Kidney (tissue), 22 donors: ENCODE measurements at places on chromosomes 7 and 10. TPM values are rescaled to one million over a fixed set of nuclear protein-coding genes. Genes with fewer than 3 reads are reported as not detected.
A peak's percentile ranks its signal among the peaks of the same experiment; 100 is the strongest.

DNA sequence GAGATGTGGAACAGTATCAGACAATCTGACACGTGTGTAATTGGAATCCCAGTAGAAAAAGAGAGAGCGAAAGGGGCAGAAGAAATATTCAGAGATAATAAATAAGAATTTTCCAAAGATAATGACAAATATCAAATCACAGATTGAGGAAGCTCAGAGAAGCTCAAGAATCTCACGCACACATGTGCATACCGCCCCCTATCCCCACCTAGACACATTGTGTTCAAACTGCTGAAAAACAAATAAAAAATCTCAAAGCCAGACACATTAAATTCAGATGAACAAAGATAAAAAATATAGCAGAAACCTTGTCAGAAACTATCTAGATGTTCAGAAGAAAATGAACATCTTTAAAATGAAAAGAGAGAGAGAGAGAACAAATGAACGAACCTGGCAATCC lies 17.2 kb downstream of the SFR1 start:
- no peak for DNase-seq
- H3K27me3 ChIP-seq, result no peaks in the 10 kb centered on the region
- H3K36me3 ChIP-seq, result no peaks in the 10 kb centered on the region
- no peak overlapping the region for H3K27ac ChIP-seq
- H3K4me1 ChIP-seq, result no peaks in the 10 kb centered on the region

GRCh38 chr10:103720964-103721335 lies 134.4 kb downstream of the SH3PXD2A start:
- no peak overlapping the region for H3K4me3 ChIP-seq
- H3K4me1 ChIP-seq, result no peaks in the 10 kb centered on the region
- H3K36me3 ChIP-seq, result no peaks in the 10 kb centered on the region
- no peaks in the 10 kb centered on the region for H3K27me3 ChIP-seq
- no peak for DNase-seq
- H3K27ac ChIP-seq, result no peak overlapping the region

GRCh38 chr10:124688889-124689670 lies 55.1 kb downstream of the FAM53B start:
- no peak for DNase-seq
- peaks cover 6% of the 10 kb centered on the region for H3K36me3 ChIP-seq
- peaks cover 4% of the 10 kb centered on the region for H3K4me1 ChIP-seq
- H3K27ac ChIP-seq, result peak overlapping the region; percentile 73
- H3K4me3 ChIP-seq, result no peak overlapping the region

The AQP1 gene
- total RNA-seq, result 291 TPM

DNA sequence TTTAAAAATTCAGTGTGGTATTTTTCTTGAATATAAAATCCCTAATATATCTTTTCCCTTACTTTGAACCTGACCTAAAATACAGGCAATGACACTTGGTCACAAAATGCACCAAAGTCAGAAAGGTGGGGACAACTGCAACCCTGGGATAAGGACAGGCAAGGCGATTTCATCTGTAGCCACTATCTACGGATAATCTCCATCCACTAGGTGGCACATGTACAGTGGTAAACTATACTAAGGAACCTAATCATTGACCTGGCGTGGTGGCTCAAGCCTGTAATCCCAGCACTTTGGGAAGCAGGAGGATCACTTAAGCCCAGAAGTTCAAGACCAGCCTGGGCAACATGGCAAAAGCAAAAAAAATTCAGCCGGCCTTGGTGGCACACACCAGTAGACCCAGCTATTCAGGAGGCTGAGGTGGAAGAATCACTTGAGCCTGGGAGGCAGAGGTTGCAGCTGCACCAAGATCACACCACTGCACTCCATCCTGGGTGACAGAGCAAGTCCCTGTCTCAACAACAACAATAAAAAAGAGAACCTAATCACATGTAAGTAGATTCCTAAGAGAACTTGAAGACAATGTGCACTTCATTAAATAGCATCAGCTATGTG lies 98.9 kb downstream of the KMT2C start:
- H3K27ac ChIP-seq, result no peak overlapping the region
- H3K4me3 ChIP-seq, result no peak overlapping the region
- no peaks in the 10 kb centered on the region for H3K4me1 ChIP-seq
- no peaks in the 10 kb centered on the region for H3K36me3 ChIP-seq

DNA sequence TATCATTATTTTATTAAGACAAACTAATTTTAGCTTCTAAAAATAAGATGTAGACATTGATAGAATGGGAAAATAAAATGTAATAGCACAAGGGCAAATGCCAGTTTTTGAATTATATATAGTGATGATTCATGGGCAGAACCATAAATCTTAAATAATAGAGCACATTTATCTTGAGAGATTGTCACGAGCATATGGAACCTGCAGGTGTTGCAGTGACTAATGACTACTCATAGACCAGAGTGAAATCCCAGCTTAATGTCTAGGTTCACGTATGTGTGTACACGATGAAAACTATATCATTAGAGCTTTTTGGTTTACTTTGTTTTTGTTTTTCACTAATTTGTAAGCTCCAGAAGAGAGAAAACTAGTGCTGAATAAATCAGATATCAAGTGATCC lies 150.2 kb upstream of the CACNA2D1 start:
- H3K36me3 ChIP-seq, result no peaks in the 10 kb centered on the region
- no peaks in the 10 kb centered on the region for H3K4me1 ChIP-seq
- no peaks in the 10 kb centered on the region for H3K27me3 ChIP-seq
- H3K27ac ChIP-seq, result no peak overlapping the region
- H3K4me3 ChIP-seq, result no peak overlapping the region

The GAD2 gene
- total RNA-seq, result not detected

The PRKG1 gene
- 14.8 TPM for total RNA-seq

DNA sequence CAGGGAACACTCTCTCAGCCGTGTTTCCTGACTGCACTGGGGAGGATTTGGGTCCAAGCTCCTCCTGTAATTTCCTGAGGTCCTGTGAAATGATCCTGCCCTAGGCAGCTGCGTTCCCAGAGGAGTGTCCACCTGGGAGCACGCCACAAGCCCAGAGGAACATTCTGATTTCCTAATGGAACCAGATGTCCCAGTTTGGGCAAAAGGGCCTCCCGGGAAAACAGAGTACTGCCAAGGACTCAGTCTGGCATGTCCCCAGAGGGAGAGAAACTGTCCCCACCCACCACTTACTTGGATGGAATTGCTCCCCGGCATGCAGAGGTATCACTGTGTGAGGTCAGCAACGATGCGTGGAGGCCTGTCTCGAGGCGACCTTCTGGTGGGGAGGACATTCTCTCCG lies 34.5 kb downstream of the ASB13 start:
- H3K4me1 ChIP-seq, result peaks cover 13% of the 10 kb centered on the region
- DNase-seq, result no peak
- no peaks in the 10 kb centered on the region for H3K36me3 ChIP-seq

The CPA2 gene
- not detected for total RNA-seq

DNA sequence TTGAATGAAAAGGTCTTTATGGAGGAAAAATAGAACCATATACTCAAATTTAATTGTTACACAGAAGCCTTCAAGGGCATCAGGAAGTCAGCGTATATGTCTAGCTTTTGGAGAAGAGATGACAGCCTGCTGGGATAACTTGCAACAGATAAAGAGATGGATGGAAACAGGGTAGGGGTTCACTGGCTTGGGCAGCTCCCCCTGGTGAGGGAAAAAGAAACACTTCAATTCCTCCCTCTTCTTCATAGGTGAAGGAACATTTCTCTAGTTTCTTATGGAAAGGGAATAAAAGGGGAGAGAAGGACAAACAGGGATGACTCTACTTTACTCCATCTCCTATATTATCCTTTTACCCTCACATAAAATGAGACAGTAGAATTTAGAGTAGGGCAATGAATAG lies 635.7 kb downstream of the PHTF2 start:
- H3K4me3 ChIP-seq, result no peak overlapping the region
- peaks cover 6% of the 10 kb centered on the region for H3K4me1 ChIP-seq
- H3K27me3 ChIP-seq, result no peaks in the 10 kb centered on the region
- no peak overlapping the region for H3K27ac ChIP-seq
- no peaks in the 10 kb centered on the region for H3K36me3 ChIP-seq

DNA sequence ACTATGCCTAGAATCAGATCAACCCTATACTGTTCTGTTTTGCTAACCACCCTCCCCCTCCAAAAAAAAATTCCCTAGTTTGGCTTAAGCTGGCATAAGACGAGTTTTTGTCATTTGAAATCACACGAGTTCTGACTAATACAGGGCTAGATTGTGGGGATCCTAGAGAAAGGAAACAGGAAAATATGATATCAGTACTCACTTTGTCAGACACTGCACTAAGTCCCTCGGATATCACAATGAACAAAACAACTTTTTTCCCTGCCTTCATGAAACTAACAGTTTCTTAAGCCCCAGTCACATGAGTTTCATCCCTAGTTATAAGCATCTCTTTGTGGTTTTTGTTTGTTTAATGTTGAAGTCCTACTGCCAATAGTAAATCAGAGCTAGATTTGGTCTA lies 118.5 kb downstream of the ITGB8 start:
- H3K4me1 ChIP-seq, result no peaks in the 10 kb centered on the region
- DNase-seq, result no peak
- H3K27me3 ChIP-seq, result no peaks in the 10 kb centered on the region
- no peak overlapping the region for H3K4me3 ChIP-seq

- H3K36me3 ChIP-seq, result no peaks in the 10 kb centered on the region
- no peak overlapping the region for H3K27ac ChIP-seq
- H3K4me1 ChIP-seq, result no peaks in the 10 kb centered on the region
Measured at GRCh38 chr10:11699550-11700097, 42.6 kb upstream of the ECHDC3 start.

DNA sequence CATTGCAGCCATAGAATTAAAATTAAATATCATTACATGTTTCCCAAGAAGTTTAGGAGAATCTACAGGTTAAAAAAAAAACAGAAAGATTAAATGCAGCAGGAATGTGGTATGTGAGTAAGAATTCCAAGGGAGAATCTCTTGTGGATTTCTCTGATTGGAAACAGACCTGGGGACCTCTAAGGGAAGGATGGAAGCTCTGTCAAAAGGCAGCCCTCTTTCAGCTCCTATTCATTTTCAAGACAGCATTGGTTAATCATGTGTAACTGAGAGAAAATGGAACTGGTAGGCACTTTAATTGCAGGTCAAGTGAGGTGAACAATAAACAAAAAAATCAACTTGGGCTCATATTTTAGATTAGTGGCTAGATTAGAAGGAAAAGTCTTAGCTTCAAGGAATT lies 81.4 kb upstream of the MTPN start:
- H3K4me1 ChIP-seq, result no peaks in the 10 kb centered on the region
- DNase-seq, result peak; percentile 9
- no peaks in the 10 kb centered on the region for H3K27me3 ChIP-seq

The GRM8 gene
- total RNA-seq, result 3.2 TPM

DNA sequence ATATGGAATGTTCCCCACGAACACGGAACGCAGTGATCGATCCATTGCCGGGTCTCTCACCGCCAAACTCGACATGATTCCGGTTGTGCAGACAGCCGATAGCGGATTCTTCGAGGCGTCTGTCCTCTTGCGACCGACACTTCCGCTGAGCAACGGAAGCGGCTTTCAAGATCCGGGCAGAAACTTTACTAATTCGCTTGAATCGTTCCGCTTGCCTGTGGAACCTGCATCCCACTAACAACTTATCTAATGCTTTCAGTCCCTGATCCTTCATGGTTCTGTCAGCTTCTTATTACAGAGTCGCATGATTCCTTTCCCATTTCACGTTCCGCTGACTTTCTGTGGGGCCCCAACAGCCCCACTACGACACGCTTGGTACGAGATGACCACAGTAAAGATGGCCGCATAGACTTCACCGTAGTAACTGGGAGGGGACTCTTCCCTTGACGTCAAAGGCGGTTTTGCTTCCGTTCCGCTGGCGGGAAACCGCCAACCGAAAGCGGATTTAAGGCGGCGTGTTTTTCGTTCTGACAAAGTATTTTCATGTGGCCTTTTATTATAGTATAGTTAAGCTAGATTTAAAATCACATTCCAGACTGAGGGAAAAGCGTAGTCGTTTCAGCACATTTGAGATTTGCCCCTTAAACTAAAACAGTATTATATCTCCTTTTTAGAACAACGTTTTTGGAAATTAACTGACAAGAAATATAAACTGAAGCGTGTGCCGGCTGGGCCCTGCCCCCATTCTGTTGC lies at the start of gene CSTF2T:
CSTF2T (minus strand) TSS at position 121 of the 753 bp plus-strand sequence; CDS start at position 75, 46 bp downstream.
- no peaks in the 10 kb centered on the region for H3K4me1 ChIP-seq
- H3K36me3 ChIP-seq, result no peaks in the 10 kb centered on the region
- H3K27me3 ChIP-seq, result no peaks in the 10 kb centered on the region

DNA sequence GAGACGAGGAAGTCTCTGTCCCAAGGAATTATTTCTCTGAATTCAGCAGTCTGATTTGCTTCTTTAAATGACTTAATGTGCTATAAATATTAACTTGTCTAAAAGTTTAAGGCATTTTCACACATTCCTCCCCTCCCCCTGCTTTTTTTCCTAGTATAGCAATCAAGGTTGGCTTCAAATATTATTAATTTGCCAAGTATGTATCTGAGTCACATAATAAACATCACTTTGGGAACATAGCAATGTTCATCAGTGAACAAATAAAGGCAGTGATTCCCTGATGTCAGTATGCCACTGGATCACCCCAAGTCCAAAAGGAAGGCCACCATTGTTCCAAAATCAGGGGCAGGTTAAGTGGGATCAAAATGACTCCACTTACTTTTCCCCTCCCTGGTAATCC lies 40.5 kb downstream of the PDE6C start:
- no peaks in the 10 kb centered on the region for H3K36me3 ChIP-seq
- no peak overlapping the region for H3K27ac ChIP-seq
- H3K4me3 ChIP-seq, result no peak overlapping the region

- H3K4me1 ChIP-seq, result no peaks in the 10 kb centered on the region
- no peaks in the 10 kb centered on the region for H3K27me3 ChIP-seq
- H3K36me3 ChIP-seq, result no peaks in the 10 kb centered on the region
- DNase-seq, result no peak
- no peak overlapping the region for H3K4me3 ChIP-seq
Measured at GRCh38 chr10:70354556-70354955, 27.9 kb downstream of the LRRC20 start.

The TPST1 gene
- total RNA-seq, result 35.7 TPM

GRCh38 chr10:48699011-48699627 lies 14.4 kb downstream of the WDFY4 start:
- H3K36me3 ChIP-seq, result no peaks in the 10 kb centered on the region
- H3K27ac ChIP-seq, result no peak overlapping the region
- no peak for DNase-seq
- H3K27me3 ChIP-seq, result no peaks in the 10 kb centered on the region
- H3K4me1 ChIP-seq, result no peaks in the 10 kb centered on the region
- no peak overlapping the region for H3K4me3 ChIP-seq
